ENCODE measurements at places on chromosomes 11 and 22.

DNA sequence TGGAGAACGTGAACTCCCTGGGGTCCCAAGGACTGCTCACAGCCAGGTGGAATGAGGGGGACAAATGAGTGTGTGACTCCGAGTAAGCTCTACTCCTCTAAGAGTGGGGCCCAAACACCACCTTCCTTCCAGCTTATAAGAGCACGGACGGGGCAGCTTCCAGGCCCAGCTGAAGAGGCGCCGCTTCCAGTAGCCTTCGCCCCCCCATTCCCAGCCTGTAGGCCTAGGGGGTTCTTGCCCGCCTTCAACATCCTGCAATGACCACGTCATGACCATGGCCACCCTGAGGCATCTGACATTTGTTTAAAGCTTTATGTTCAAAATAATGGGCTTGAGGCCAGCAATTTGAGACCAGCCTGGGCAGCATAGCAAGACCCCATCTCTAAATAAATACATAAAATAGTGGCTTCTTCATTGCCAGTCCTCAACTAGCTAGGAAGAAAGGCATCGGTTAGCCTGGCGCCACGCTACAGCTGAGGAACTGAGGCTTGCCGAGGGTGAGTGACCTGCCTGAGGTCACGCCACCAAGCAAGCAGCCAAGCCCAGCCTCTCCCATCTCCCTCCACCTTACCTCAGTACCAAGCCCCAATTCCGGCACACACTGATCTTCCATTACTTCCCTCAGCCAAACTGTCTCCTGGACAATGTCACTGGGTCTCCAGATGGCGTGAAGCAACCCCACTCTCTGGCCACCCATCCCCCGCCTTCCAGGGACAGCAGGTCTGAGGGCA lies 7.8 kb upstream of the TNFRSF13C start:
- no peak for DNase-seq

GRCh38 chr11:39683288-39683950 lies 1776.0 kb downstream of the LRRC4C start:
- DNase-seq, result no peak

GRCh38 chr11:100739666-100740065 lies 52.6 kb downstream of the ARHGAP42 start:
- DNase-seq, result peak; percentile 87

- no peak for DNase-seq
These were observed 3.8 kb downstream of the EHD1 start for GRCh38 chr11:64874308-64875240.

GRCh38 chr11:9210224-9210921 lies 54.8 kb downstream of the DENND5A start:
- no peak for DNase-seq

GRCh38 chr11:128894286-128894681 lies 3.1 kb downstream of the KCNJ5 start:
- no peak for DNase-seq

DNA sequence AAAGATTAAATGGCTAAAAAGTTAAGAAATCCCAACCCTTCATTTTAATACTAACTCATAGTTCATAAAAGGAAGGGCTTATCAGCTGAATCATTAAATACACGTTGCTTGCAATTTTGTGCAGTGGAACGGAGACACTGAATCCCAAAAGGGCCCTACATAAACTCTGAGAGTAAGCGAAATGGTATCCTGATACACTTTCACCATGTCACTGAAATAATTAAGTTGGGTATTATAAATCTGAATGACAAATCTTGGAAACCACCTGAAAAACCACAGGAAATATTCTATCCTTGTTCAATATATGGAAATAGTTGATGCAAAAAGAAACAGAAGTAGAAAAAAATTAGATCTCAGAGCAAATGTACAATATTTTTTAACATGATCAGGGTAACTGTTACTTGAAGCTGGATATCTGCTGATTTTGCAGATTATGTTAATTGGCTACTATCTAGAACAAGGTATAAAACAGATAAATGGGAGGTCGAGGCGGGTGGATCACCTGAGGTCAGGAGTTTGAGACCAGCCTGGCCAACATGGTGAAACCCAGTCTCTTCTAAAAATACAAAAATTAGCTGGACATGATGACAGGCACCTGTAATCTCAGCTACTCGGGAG lies 55.1 kb downstream of the MAML2 start:
- DNase-seq, result no peak

GRCh38 chr11:76663912-76664440 lies 6.6 kb downstream of the LRRC32 start:
- no peak for DNase-seq

- DNase-seq, result no peak
These were observed 16.1 kb downstream of the BIK start for GRCh38 chr22:43126501-43127165.

DNA sequence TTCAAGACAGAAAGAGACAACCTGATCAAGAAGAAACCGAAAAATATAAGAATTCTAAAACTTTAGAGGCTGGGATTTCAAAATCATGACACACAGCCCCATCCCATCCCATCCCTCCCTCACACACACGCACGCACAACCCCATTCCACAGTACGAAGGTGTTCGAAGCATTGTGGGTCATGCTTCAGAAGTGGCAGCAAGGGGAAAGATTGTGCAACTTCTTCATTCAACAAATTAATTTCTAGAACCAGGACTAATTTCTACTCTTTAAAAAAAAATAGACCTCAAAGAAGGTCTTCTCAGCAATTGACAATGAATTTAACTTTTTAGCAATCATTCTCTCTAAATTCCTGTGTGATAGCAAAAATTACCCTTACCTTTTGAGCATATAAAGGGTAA lies 867 bp downstream of the SPA17 start:
- DNase-seq, result no peak

- no peak for DNase-seq
These were observed 13.7 kb downstream of the YWHAH start for GRCh38 chr22:31957970-31958594.

GRCh38 chr22:41833369-41834004 lies 582 bp downstream of the SREBF2 start:
- no peak for DNase-seq

DNA sequence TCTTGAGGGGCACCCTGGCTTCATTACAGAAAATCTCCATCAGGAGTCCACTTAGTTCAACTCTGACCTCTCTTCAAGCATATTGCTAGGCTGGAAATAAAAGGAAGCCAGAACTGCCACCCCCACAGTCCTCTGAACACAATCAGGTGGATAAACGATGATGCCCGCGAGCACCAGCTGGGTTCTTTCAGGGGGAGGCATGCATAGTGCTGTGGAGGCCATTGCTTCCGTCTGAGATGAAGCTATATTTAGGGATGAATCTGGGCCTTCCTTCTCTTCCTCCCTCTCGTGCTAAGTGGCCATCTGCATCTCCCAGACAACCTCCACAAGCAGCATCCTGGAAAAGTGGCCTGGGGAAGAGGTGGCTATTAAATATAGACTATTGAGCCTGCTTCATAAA lies 3.9 kb upstream of the MICAL2 start:
- no peak for DNase-seq

- DNase-seq, result no peak
These were observed 9.2 kb upstream of the CELSR1 start for GRCh38 chr22:46546466-46547178.

DNA sequence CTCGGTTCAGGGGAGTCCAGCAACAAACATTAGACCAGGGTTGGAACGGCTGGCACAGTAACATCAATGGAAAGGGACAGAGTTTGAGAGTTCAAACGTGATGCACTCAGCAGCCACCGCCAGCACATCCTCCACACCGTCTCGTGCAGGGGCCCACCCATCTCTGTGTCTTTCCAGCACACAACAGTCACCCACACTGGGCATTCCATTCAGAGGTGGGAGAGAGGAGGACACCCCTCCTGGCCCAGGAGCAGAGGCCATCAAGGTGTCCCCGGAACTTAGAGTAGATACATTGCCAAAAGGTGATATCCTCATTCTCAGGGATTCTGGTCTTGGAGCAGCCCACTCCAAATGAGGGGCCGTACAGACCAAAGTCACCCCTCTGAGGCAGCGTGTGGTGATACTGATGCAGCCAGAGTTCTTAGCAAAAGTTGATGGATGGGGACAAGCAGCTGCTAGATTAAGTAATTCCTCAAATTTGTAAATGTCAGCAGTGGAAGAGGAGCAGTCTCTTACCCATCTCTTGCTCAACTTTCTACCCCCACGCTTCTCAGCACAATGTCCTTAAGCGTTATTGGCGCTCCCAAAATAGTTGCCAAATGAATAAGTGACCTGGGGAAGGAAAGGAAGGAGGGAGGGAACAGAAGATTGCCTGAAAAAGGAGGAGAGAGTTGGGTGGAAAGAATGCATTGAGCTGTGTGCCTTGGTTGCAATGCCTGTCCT lies 5.5 kb downstream of the SNAP29 start:
- no peak for DNase-seq

- no peak for DNase-seq
These were observed 58.7 kb downstream of the AHNAK start for GRCh38 chr11:62487738-62488551.

GRCh38 chr22:38435010-38435409 lies 20.0 kb downstream of the KCNJ4 start:
- no peak for DNase-seq

GRCh38 chr11:22459048-22459447 lies 120.9 kb downstream of the SLC17A6 start:
- DNase-seq, result peak; percentile 97

DNA sequence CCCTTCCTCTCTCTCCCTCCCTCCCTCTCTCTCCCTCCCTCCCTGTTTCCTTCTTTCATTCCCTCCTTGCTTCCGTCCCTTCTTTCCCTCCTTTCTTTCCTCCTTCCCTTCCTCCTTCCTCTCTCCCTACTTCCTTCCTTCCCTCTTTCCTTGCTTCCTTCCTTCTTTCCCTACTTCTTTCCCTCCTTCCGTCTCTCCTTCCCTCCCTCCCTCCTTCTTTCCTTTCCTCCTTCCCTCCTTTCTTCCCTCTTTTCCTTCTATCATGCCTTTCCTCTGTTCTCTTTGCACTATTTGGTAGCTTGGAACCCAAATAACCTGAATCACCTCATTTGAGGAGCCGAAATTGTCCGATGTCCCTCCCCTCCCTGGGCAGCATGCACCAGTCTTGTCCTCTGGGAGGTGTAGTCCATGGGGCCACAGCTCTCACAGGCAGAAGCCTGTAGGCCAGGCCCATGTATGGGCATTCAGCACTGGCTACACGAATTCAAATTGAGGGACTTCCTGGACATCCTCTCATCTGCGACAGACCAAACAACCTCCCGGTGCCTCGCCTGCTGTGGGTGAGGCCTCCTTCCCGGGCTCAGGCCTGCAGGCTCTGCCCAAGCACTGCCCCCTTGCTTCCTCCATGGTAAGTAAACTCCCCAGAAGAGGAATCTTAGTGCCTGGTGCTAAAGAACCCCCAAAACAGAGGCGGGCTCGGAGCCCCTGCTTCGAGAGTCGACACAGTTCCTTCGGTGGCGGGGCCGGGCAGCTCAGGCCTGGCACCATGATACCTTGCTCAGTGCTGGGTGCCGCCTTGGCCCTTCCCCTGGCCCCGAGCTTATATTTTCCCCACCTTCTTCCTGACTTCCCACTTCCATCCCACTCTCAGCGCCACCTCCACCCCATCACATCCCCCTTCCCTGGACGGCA lies 454.1 kb upstream of the CADM1 start:
- no peak for DNase-seq

DNA sequence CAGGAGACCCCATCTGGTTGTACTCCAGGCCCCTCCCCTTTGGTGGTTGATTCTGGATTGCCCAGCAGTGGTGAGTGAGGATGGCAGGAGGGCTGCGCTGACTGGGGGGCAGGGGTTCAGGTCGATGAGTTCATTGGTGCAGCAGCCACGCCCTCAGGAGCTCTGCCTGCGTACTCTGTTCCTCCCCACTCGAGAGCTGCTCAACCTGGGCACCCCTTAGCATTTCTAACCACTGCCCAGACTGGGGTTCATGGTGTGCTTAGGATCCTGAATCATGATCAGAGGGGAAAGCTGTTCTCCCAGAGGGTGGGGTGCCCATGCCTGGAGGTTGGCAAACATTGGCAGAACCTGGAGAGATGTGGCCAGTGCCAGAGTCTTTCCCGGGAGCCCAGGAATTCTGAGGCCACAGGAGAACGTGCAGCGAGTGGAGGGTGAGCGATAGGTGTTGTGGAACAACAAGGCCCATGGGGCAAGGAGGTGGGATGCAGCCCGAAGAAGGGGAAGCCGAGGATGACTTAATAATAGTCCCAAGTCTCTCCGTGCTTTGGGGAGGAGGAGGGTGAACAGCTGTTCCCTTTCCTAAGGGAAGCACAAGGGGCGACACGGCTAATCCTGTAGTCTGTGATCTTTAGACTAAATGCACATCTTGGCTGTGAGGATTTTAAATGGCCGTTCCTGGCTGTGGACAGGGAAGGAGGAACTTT lies 75.5 kb downstream of the SCN3B start:
- DNase-seq, result no peak

DNA sequence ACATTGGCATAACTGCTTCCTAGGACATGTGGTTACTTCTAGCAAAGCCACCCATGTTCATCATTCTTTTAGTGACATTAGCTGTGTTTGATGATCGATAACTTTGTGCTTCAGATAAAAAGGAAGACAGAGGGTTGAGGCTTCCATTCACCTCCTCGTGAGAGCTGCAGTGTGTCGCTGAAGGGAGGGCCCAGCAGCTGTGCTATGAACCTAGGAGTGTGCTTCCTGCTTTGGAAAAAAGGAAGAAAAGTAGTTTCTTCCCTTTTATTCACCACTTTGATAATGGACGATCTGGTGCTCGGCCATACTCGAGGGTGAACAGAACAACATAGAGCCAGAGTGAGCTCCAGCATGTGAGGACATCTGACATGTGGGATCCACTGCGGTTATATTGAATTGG lies 6.1 kb upstream of the RFPL2 start:
- no peak for DNase-seq

DNA sequence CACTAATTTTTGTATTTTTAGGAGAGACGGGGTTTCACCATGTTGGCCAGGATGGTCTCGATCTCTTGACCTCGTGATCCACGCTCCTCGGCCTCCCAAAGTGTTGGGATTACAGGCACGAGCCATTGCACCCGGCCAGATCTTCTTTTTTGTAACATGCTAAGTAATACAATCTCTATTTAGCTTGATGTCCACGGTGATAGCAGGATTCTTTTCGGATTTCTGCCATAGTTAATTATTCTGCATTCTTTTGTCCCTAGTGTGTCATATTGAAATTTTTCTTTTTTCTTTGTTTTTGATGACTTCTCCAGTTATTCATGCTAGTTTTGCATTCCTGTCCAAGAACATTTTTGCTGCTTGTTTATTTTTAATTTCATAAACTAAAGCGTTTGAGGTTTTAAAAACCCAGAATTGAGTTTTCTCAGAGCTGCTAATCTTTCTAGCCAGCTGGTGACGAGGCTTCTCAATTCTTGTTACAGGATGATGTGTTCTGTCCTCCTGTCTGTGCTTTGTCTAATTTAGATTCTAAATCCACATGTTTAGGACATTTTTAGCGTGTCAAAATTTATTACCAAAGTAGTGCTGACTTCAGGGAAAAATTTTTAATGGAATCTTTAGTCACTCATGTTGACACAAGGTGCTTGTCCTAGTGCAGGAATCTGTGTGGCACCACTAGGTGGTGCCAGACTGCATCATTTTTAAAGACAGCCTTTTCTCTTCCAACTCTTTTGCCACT lies 21.8 kb downstream of the NF2 start:
- DNase-seq, result peak; percentile 41

- DNase-seq, result no peak
These were observed 16.0 kb upstream of the FEZ1 start for GRCh38 chr11:125512106-125512505.

All from foreskin melanocyte (primary cell).